Left cardiac atrium (tissue), 4 donors: ENCODE measurements at places on chromosomes 16 and 17. TPM values are rescaled to one million over a fixed set of nuclear protein-coding genes. Genes with fewer than 3 reads are reported as not detected.

Gene LRRC46
- total RNA-seq: not detected

Gene ENPP7
- total RNA-seq: not detected

DNA sequence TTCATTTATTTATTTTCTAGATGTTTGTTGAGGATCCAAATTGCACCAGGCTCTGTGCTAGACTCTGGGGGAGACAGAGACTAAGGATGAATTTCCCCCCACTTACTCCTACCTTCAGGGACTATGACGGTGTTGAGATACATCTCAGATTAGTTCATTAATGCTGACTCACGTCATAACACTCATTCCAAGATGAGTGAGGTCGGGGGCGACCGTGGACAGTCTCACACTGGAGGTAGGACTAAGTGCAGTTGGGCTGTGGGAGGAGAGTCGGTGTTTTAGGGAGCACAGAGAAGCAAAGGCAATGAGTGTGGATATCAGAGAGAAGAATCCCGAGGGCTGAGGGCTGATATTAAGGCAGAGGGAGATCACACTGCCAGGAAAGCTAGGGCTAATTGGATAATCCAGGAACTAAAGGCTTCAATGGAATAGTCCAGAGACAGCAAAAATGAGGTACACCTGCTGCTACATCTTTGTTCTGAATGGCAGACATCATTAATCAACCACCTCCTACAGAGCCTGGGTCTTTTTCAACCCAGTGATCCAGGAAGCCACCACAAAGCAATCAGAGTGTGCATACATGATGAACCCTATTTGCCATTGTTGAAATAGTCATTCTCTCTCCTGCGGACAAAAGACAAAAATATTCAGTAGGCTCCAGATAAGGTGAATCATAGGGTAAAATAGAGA, 38.6 kb upstream of the CACNG4 start:
- DNase-seq: no peak

- DNase-seq: no peak
Observed at GRCh38 chr17:52156576-52157570, 1.6 kb downstream of the CA10 start.

DNA sequence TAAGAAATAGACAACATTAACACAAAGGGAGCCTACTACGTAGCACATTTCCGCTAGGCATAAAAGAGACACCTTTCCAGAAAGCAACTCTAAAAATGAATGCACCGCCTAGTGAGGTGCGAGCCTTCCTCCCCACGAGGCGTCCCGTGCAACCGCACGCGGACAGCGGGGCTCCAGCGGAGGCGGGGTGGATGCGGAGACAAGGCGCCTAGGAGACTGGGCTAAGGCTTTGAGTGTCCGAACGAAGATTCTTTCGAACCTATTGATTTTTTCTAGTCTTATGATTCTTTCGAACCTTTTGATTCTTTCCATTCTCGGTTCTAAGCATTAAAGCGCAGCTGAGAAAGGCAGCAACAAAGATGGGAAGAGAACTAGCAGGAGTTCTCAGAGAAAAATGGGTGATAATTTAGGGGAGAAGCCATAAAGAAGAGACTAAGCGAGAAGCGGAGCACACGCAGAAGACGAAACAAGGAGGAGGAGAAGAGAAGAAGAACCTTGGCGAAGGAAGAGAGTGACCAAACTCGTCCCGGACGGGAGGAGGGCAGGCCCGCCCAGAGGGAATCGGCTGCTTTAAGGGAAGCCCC, 394 bp upstream of the CPD start:
- peak; percentile 37 for DNase-seq

- DNase-seq: no peak
Observed at GRCh38 chr17:76502341-76503211, 1.4 kb upstream of the RHBDF2 start.

DNA sequence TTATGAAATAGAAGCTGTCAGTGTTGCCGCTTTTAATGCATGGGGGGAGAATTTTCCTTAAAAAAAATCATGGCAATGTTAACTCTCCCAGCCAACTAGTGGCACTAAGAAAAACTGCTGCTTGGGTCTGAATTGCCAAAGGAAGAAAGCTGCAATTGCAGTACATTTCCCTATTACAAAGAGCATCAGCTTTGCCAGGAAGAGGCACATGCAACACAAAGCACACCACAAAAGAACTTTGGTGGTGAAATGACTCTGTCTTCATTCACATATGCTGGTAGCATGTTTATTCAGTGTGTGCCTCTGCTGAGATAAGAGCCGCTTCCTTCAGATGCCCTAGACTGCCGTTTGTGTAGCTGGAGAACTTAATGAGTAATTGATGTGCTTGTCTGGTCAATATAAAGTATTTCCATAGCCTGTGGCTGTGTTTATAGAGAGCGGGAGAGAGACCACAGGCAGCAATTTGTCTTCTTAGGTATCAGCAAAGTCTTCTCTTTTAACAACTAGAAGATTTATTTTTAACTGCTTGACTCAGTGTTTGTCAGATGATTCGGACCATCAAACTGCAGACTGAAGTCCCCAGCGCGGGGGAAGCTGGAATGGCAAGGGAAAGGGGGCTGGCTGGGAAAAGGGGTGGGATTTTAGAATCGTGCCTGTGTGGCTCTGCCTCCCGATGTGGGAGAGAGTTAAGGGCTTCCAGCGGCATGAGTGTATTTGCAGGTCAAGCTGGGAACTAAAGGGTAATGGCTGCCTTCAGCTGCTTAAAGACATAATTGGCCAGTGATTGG, 115.1 kb downstream of the MRTFB start:
- peak; percentile 43 for DNase-seq
